Daoy (cell line): ENCODE measurements at places on chromosomes 1 and 21.

DNA sequence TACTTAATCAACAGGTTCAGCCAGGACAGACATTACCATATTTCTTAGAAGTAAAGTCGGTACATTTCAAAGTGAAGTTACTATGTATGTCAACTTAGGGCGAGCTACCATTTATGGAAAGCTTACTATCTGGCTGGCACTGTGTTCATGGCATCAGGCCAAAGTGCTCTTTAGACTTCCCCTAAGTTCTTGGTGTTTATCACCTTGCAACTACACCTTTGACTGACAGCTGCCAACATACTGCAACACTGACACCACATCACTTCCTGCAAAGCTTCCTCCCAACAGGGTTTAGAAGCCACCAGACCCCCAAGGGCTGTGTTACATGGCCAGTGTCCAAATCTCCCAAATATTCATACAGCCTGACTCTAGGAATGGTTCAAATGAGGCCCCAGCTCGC lies 61.0 kb downstream of the TIAM1 start:
- DNase-seq, result no peak

- DNase-seq, result no peak
These were observed 88.4 kb upstream of the PROX1 start for GRCh38 chr1:213899413-213899812.

DNA sequence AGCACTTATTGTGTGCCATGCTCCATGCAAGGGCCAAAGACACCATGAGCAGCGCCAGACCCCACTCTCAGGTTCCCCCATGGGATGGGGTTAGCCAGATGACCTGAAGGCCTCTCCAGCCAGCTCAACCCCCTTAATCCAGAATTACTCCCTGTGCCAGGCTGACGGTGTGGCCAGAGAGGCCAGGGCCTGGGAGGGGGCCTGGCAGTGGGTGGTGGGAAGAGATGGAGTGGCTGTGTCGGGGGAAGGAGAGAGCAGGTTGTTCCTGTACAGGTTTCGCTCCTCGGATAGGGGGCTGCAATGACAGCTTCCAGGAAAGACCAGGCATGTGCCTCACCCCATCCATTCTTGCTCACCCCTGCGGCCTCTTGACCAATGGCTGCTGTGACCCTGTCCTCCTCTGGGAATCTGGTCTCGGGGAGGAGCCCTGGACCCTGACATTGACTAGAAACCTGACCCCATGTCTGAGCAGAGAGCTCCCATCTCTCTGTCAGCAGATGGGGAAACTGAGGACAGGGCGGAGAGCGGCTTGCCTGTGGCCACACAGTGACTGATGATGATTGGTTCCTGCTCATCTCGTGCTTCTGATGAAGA lies 345.3 kb downstream of the MATN1 start:
- DNase-seq, result no peak

- DNase-seq, result no peak
These were observed 25.3 kb downstream of the CR1L start for GRCh38 chr1:207670192-207670591.

GRCh38 chr1:62977366-62977765 lies 193.4 kb downstream of the ATG4C start:
- no peak for DNase-seq

GRCh38 chr1:185774394-185774793 lies 40.2 kb downstream of the HMCN1 start:
- DNase-seq, result no peak

DNA sequence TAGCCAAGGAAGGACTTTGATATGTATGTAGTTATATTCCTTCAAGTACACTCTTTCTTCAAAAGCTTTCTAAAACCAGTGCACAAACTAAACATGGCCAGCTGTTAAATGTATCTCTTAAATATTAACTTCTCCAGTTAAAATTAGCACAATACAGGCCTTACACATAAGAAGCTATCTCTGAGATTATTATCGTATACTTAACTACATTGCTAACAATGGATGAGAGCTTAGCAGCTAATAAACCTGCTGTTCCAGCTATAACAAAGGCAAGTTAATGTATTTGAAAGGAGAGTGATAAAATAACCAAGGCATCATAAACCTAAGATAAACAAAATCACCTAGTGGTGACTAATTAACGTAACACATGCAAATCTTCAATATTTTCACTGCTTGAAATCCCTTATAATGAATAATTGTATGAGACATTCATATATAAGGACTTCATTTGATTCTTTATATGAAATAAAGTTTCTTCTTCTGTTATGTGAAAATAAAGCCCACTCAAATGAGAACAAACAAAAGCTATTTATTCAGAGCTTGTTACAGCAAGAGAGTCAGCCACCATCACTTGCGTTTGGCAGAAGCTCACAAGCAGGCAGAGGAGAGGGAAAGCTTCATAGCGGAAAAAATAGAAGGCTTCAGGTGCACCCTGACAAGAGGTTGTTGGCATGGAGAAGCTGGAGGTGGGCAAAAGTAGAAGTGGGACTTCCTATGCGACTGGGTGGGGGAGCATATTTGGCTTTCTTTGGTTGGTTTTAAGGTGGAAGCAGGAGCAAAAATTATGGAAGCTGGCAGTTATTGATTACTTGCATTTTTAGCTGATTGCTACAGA lies 274.1 kb upstream of the CHRM3 start:
- no peak for DNase-seq

GRCh38 chr1:235004276-235004675 lies 124.4 kb downstream of the TOMM20 start:
- no peak for DNase-seq

- DNase-seq, result peak; percentile 66
These were observed 59.0 kb upstream of the CD1D start for GRCh38 chr1:158121604-158122254.

GRCh38 chr1:3630161-3630611 lies 5.4 kb downstream of the TPRG1L start:
- DNase-seq, result no peak
